ENCODE measurements at places on chromosomes 3 and 15.

DNA sequence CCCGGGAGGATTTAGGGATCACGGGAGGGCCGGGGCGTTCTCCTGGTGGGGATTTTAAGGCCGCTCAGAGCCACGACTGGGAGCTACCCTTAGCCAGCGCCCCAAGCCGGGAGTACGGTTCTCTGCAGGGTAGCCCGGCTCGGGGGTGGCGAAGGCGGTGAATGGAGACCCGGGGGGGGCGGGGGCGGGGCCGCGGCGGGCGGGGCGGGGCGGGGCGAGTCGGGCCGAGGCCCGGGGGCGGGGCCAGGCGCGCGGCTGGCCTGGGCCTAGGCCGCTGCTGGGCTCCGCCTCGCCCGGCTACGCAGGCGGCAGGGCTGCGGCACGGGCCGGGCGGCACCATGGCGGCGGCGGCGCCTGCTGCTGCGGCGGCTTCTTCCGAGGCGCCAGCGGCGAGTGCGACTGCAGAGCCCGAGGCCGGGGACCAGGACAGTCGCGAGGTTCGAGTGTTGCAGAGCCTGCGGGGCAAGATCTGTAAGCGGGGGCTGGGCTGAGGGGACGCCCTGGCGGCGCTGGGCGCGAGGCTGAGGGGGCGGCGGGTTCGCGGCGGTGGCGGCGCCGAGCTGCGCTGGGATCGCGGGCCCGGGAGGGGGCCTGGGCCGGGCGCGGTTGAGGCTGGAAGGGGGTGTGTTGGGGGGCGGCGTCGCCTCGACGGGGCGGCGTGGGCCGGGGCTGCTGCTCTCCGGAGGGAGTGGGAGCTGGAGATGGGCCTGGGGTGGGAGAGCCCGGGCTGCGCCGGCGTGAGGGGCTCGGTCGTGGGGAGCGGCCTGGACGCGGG is at the start of gene RASA2:
TSS of gene RASA2 (plus strand) at position 282 of the 775 bp plus-strand sequence. CDS start at position 339, 57 bp downstream.
- DNase-seq = peak; percentile 92

GRCh38 chr15:89423981-89424380 is 72.4 kb downstream of the RHCG start:
- DNase-seq = no peak

GRCh38 chr3:181050738-181051137 is 61.2 kb upstream of the DNAJC19 start:
- no peak for DNase-seq

DNA sequence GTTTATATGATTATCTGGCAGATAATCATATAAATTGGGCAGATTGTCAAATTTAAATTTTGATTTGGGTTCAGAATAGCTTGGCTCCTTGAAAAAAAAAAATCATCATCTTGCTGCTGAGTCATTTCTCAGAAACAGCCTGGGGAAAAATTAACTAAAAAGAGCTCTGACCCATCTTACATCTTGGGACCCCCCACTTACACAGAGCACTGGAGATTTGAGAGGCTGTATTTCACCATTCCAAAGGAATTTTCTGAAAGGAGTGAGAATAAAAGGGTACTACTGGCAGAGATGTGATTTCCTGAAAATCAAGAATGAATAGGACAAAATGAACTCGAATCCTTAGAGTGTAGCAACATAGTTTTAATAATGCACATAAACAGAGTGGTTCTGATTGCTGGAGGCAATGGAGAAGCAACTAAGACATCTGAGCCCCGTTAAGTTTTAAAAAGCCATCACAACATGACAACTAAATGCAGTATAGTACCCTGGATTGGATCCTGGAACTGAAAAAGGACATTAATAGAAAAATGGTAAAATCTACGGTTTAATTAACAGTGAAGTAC is 97.5 kb downstream of the RFTN1 start:
- peak; percentile 28 for DNase-seq

DNA sequence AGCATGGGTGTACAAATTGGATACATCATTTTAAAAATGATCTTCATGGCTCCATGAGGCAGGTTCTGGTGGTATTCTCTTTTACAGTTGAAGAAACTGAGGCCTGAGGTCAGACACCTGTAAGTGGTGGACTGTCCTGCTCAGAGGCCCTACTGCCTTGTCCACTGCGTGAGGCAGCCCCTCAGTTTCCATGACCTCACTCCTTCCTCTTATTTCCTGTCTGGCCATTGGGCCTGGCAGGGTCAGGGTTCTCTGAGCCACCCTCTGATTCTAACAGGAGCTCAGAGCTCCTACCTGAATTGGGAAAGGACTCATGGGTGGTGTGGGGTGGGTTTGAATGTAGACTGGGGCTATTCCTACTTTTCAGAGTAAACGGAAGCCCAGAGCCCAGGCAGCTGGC is 17.5 kb downstream of the PLEKHO2 start:
- no peak for DNase-seq

GRCh38 chr3:12852201-12852600 is 10.8 kb upstream of the RPL32 start:
- no peak for DNase-seq

DNA sequence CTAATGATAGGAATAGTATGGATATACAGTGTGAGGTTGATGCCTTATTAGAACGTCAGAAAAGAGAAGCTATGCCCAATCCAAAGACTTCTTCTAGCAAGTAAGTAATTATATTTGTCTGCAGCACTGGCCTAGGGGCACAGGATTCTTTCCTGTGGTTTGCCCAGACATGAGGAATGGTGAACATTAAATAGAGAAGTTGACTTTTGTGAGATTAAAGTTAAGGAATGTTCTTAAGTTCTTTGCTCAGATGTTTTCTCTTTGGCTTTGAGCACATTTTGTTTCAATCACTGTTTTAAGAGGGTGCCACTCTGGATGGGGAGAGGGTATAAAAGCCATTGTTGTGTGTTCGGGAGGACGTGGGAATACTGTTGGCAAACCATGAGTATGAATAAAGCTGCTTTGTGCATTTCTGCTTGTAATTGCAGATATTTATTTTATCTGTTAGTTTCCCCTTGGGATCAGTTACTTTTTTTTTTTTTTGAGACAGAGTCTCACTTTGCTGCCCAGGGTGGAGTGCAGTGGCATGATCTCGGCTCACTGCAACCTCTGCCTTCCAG is 8.3 kb downstream of the KIF23 start:
- no peak for DNase-seq

DNA sequence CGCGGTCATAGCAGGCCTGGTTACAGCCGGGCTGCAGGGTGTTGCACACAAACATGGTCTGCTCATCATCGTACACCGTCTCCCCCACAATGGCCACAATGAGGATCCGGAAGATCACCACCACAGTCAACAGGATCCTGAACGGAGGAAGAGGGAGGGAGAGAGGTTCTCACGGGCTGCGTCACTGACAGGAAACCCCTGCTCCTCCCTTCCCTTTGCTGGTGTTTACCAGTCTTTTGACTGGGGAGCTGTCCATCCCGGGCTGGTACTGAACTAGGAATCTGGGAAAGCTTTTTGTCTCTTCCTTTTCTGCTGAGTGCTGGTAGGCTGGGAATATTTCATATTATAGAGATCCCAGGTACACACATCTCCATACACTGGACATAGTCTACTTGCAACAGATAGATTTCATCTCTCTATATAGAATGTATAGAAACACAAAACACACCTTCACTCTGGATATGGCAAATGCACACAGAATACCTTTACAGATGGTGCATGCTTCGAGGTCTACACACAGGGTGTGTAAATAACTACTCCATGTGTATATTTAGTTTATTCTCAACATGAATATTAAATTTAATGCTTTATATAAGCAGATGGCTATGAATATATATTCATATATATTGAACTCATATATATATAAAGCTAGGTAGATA is 1.4 kb downstream of the GJD2 start:
- DNase-seq = peak; percentile 65

DNA sequence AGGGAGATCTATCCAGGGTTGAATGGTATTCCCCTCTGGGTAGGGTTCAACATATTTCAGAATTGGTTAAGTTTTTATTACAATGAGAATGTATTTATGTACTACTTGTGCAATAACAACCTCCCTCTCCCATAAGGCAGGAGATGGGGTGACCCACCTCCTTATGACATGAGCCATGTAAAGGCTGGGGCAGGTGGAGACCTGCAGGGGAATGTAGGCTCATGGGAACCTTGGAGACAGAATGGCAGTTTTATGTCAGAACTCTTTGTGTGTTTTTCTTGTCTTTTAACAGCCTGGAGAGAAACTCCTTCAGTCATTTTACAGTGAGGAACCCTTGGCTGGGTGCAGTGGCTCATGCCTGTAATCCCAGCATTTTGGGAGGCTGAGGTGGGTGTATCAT is 24.6 kb upstream of the INSYN1 start:
- no peak for DNase-seq

DNA sequence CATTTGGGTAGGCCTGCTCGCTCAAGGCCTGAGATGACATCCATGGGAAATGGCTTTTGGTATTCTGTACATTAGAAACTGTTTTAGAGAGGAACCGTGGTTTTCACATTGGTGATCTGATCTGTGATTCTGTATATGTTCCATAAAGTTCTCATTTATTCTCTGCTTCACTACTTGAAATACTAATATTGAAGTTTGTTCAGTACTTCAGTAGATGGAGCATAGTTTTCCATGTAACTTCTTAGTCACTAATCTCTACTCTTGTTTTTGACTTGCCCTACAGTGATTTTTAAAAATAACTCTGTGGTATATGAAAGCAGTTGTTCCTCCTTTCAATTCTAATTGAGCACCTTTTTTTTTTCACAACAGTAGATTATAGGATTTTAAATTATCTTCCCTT is 66.5 kb downstream of the MBNL1 start:
- no peak for DNase-seq

- no peak for DNase-seq
Observed at GRCh38 chr3:157166561-157166960, 6.6 kb upstream of the CCNL1 start.

- DNase-seq = no peak
Observed at GRCh38 chr3:31606453-31606852, 73.7 kb downstream of the STT3B start.

GRCh38 chr3:30437171-30437601 is 169.2 kb upstream of the TGFBR2 start:
- peak; percentile 90 for DNase-seq

GRCh38 chr15:58286523-58286922 is 145.3 kb upstream of the LIPC start:
- no peak for DNase-seq

DNA sequence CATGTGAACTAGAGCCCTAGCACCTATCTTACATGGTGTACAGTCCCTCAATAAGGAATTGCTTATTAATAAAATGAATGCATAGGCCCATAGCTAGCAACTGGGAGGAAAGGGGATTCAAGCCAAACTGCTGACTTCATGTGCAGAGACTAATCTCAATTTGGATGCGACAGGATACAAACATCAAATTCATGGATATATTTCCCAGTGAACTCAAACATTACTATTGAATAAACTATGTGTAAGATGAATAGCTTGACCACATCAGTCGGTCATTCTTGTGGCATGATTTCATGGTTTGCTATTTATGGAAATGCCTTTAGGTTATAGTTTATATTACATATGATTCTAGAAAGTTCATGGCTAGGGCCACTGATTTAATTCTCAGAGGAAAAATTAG is 268.6 kb upstream of the SLITRK3 start:
- no peak for DNase-seq

DNA sequence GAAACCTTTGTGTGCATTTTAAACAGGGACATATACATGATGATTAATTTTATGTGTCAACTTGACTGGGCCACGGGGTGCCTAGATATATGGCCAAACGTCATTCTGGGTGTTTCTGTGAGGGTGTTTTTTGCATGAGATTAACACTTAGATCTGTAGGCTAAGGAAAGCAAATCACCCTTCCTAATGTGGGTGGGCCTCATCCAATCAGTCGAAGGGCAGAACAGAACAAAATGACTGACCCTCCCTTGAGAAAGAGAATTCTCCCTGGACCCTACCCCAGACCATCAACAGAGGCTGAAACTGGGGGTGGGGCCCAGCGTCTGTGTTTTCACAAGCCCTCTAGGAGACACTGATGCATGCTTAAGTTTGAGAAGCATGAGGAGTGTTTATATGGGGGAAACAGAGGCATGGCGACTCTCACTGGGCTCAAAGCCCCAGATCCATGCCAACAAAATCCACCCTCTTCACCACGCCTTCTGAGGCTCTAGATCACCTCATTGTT is 56.2 kb downstream of the ITGA11 start:
- no peak for DNase-seq

DNA sequence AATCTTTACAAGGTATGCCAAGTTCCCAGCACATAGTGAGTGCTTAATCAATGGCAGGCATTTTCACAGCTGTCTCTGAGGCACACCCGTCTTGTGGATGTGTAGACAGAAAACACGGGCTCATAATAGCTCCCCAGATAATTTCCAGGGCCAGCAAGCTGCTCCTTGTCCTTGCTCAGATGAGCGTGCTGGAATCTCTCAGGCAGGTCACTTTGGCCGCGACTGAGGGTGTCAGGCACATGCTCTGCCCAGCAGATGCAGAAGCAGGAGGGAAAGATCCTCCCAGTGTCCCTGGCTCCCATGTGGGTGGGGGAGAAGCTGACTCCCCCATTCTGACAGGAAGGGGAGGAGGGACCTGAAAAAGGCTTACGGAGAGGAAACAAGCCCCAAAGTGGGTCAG is 35.6 kb upstream of the SLC6A1 start:
- no peak for DNase-seq

DNA sequence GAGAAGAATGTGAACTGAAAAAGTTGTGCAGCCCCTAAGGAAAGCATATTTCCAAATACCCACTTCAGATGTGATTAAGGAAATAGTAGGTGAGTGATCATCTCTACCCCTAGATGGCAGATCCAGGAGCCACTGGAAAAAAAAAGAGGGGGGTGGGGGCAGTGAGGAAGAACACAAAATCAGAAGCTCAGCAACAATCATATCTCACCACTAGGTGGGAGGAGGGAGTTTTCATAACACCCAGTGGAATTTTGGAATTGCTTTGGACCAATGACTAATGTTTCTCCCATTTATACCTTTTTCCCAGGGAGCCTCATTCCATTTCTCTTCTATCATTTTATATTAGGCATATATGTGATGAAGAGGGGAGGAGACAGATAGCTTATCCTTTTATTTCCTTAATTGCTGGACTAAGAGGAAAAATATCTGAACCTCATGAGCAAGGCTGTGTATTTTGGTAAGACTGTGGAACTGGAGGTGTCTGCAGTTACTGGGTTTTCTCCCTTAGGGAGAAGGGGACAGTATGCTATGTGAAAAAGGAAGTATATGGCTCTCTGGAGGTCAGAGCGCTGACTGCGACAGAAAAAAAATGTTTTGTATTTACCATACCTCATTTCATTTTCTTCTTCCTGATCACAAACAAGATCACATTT is 363.4 kb downstream of the GAP43 start:
- peak; percentile 65 for DNase-seq

- DNase-seq = peak; percentile 4
Observed at GRCh38 chr3:74897006-74897405, 282.5 kb upstream of the CNTN3 start.

DNA sequence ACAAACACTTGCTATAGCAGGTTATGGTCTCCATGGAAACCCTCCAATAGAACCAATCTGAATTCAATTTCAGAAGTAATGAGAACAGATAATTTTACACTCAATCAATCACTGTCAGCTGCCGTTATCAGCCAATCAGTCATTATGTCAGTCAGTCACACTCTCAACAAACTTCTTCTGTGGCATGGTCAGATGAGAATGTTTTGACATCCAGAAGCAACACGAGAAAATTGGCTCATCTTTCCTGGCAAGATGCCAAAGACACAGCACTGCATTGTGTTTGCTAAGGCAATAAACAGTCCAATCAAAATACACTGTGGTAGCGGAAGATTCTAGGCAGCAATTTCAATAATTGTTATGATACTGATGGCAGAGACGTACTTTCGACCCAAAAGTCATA is 190.7 kb downstream of the RORA start:
- peak; percentile 28 for DNase-seq

GRCh38 chr3:32848215-32848614 is 30.4 kb downstream of the TRIM71 start:
- no peak for DNase-seq
